ENCODE measurements at places on chromosomes 3 and 15.

GRCh38 chr15:98896802-98897732 lies 110.5 kb downstream of the PGPEP1L start:
- no peak for DNase-seq

- DNase-seq = no peak
Measured at GRCh38 chr3:170835336-170835735, 34.7 kb downstream of the RPL22L1 start.

DNA sequence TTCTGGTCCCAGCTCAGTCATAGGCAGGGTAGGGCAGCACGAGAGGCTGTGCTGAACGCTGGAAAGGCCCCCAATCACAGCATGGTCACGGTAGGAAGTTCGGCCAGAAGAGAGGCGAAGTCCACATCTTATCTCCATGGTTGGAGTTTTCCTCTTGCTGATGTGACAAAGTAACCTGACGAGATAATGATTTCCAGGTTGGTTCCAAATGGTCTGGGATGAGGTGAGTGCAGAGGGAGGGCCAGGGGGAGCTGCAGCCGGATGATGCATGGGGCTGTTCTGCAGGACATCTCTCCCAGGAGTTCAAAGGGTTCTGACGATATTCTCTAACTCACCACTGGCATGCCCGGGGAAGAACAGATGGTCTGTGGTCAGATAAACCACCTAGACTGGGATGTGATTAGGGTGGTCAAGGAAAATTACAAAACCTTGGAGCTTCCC lies 83.2 kb upstream of the WNT5A start:
- DNase-seq = no peak

- no peak for DNase-seq
Measured at GRCh38 chr3:112379020-112379690, 46.2 kb downstream of the CD200 start.

GRCh38 chr15:91068966-91069365 lies 31.1 kb upstream of the SV2B start:
- DNase-seq = no peak

DNA sequence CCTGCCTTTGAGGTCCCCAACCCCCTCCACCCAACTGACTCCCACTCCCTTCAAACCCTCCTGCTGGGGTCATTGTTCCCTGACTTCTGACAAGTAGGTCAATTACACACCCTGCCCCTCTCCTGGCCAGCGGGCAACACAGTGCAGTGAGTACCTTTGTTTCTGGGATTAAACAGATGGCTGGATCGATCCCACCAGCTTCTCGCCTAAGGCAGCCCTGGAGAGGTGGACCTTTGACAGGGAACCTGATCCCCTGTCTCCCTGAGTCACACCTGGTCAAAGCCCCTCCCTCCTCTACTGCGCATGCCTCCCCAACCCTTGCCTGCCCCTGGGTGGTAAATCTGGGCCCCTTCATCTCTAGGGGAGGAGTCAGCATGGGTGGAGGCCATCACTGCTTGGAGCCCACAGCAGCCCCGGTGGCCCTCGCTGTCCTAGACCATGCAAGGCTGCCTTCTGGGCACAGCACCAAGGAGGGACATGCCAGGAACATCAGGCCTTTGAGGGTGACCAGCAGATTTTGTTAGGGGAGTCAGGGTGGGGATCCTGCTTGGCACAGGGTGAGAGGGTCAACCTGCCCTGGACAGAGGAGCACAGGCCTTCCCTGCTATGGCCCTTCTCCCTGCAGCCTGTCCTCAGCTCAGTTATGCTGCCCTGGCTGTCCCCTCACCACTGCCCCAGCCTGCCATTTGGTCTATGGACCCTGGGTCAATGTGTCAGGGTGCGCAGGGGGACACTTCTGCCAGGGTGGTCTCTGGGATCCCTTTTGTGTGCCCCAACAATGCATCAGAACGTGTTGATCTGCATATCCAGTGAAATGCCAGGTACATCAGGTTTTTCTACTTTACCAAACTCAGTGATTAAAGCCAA lies 9.8 kb upstream of the PRR23E start:
- DNase-seq = no peak

- no peak for DNase-seq
Measured at GRCh38 chr3:147369231-147369630, 37.1 kb downstream of the ZIC4 start.

DNA sequence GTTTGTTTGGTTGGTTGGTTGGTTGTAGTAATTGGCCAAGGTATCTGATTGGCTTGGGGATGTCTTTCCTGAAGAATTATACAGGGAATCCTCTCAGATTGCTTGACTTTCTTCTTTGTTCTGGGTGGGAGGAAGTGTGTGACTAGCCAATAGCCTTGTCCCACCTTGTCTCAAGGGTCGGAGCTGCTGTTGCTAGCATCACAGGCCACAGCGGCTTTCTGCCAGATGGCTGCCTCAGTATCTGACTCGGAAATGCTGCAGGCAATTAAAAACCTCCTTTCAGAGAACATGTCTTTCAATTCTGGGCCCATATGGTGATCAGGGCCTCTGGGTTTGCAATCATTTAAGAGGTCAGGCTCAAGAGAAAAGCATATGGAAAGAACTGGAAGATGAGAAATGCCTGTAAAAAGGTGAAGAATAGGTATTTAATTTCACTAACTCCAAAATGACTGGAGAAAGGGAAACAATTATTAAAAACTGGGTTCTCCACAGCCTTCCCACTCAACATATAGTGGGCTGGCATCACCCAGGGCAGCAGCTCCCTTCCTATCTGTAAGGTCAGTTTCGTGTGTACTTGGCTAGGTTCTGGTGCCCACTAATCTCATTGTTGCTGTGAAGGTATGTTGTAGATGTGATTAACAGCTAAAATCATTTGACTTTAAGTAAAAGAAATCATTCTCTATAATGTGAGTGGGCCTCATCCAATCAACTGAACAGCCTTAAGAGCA lies 32.4 kb downstream of the TGFBR2 start:
- no peak for DNase-seq

DNA sequence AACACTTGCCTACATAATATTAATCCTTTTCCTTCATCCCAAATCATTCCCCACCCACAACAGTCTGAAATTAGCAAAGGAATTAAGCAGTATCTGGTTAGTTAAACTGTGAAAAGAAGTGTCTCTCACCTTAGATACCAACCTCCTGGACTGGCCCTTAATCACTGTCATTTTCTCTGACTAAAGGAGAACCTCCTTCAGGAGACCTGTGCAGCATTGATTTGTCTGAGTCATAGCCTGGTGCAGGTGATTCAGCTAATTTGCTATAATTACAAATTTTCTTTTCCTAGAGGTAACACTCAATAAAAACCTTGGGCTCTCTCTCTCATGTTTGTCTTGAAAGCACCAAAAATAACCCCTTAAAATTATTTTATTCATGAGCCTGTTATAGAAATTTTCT lies 279.8 kb upstream of the SEMA6D start:
- no peak for DNase-seq

DNA sequence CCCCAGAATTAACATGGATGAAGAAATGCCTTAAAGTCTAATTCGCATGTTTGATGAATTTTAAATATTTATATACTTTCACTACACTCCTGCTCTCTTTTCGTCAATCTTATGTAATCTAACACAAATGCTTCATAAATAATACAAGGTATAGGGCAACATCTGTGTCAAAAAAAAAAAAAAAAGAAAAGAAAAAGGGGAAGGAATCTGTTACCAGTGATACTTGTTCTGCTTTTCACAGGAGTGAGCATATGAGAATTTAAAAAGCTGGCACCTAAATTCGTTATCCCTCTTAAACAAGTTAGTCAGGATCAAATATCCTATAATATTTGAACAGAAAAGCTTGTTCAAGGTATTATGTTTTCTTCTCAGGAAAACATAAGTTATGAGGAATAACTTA lies 243.8 kb downstream of the KCNH8 start:
- no peak for DNase-seq

GRCh38 chr3:107206141-107206540 lies 171.1 kb upstream of the CCDC54 start:
- DNase-seq = peak; percentile 86

GRCh38 chr15:37625576-37625975 lies 308.9 kb upstream of the TMCO5A start:
- no peak for DNase-seq

- no peak for DNase-seq
Measured at GRCh38 chr3:66553441-66554113, 52.8 kb upstream of the LRIG1 start.

GRCh38 chr3:172550347-172550943 lies 27.2 kb upstream of the TNFSF10 start:
- DNase-seq = no peak

- DNase-seq = no peak
Measured at GRCh38 chr3:53179580-53179979, 18.6 kb downstream of the PRKCD start.

- no peak for DNase-seq
Measured at GRCh38 chr3:9251055-9251786, 1.8 kb upstream of the SRGAP3 start.

- DNase-seq = no peak
Measured at GRCh38 chr15:74039656-74040010, 42.7 kb downstream of the GOLGA6A start.

GRCh38 chr15:60757831-60758570 lies 279.1 kb upstream of the ICE2 start:
- DNase-seq = no peak

GRCh38 chr3:81045976-81046375 lies 715.5 kb downstream of the GBE1 start:
- no peak for DNase-seq

- DNase-seq = peak; percentile 65
Measured at GRCh38 chr15:29821416-29822099, 710 bp downstream of the TJP1 start.

DNA sequence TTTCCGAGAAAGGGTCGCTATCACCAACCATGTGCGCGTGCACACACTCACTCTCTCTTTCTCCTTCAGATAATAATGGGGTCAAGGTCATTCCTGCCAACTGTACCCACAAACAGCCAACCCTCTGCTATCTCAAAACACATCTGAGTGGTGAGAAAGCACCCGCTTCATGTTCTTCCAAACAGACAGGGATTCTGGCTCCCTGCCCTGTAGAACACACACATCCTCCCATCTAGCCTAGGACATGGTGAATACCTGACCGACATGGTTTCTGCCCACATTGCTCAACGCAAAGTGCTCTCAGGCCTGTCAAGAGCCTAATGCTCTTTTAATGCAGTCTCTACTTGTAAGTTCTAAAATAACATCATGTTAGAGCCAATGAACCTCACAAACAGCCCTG lies 302.2 kb downstream of the FOXP1 start:
- DNase-seq = no peak

DNA sequence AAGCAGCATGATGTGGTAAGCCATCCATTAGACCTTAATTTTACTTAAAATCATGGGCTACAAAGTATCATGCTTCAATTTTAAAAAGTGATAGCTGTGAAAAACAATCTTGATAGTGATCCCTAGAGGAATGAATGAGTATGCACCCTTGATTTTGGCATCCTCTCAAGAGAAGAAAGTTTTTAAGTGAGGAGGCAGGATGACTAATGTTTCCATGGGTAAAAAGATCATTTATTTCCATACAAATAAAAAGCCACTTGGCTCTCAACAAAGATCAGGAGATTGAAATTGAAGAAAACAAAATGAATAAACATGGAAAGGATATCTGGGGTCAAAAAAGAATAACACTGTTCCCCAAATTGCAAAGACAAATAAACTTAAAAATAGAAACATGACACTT lies 305.4 kb downstream of the MEX3B start:
- no peak for DNase-seq

- DNase-seq = no peak
Measured at GRCh38 chr3:142105991-142106390, 43.4 kb downstream of the TFDP2 start.

DNA sequence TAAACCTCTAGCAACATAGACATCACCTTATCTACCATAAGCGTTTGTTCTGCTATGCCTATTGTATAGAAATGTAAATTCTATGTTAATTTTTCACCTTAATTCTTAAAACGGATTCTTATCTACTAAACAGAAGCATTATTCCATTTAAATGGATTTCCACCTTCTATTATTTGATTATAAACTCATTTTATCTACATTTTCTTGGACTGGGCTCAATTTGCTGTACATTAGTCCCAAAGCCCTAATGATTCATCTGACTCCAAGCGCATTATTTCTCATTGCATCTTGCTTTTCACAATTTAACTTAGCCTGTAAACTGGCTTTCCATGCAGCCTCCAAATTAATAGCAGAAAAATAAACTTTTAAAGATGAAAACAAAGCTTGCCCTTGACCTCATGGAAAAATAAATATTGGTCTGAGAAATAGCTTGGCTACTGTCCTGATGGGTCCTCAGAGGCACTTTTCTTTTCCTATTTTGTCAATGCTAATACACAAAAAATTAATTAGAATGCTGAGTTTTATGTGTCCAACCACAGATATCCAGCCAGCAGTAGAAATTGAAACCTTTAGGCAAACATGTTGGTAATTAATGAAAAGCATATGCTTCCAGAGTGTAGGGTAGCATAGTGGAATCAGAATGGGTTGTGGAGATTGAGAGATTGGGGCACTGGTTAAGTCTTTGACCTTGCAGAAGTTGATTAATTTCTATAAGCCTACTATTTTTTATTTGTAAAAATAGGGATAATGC lies 81.4 kb upstream of the CFAP20DC start:
- no peak for DNase-seq

DNA sequence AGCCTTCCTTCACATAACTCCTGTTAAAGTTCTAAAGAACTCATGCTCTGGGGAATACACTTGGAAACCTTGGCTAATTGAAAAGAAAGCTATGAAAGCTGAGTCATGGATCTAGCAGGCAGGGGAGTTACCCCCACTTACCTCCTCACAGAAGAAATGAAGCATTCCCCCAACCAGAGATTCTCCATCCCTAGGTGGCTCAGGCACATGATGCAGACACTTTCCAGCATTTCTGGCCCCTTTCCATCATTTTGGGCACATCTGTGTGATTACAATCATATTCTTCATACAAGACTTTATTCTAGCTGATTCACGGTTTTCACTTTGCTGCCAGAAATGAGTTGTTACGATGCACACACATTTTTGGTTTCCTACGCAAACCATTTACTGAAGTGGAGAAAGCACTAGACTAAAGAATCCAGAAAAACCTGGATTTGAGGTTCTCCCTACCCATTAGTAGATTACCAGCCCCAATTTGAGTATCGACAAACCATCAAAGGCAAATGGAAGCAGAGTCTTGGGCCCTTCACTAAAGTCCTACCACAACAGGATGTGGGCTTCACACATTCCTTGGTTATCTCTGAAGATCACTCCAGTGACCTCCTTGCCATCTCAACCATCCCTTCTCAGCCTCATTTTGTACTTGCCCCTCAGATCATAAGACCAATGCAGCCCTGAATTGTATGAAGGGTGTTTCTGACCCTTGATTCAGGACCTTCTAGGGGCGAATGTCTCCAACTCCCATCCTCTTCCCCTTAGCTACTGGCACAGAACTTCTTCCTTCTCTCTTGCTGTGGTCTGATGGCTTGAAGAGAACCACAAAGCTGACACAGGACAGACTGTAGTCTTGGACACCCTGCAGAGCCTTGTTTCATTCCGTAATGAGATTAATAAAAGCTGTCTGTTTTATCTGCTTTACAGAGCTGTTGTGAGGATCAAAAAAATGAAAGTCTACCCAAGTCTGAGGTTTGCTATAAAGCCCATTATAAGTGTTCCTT lies 42.5 kb upstream of the SNRK start:
- no peak for DNase-seq

DNA sequence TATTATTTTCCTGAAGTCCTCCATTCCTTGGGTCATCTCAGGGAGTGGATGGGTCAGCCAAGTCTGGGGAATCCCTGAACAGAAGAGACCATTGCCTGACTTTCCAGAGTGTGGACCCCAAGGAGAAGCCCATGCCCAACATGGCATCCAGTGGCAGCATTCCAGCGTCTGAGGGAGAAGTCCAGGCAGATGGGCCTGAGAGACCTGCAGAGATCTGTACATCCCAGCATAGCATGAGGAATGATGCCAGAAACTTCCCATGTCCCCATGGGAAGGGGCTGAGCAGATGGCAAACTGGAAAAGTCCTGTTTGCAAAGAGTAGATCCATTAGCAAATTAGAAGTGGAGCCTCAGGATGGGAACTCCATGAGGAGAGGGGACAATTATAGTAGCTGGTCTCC lies 17.6 kb upstream of the COLQ start:
- no peak for DNase-seq
